ENCODE measurements at places on chromosomes 12 and 14.

DNA sequence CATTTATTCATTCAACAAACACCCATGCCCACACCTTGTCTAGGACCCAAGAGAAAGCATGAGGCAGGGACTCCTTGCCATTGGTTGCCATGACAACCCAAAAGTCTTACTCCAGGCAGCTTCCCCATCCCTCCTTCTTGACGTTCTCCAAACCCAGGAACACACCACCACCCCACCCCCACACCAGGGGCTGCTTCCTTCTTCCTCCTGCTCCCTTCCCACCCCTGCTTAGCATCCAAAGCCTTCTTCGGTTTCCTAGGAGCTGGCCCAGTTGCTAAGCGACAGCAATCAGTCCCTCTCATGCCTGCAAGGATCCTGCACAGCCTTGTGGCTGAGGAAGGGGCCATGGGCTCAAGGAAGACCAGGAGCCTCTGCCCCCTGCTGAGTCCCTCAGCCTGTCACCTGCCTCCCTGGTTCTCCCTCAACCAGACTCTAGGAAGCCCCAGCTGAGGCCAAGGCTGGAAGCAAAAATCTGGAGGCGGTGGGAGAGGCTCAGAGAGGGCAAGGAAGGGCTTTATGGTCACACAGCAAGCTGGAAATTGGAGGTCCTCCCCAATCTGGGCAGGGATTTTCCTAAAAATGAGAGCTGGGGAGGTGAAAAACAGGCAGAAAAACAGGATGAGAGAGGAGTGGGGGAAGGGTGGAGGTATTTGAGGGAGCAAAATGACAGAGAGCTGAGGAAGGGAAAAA is 15.4 kb downstream of the RASAL1 start:
- DNase-seq = no peak

- DNase-seq = peak; percentile 4
These were observed at the start of gene TSHR for GRCh38 chr14:80955416-80955941. TSS of gene TSHR (plus strand) at chr14:80955621. CDS start at chr14:80955681, 60 bp downstream.

DNA sequence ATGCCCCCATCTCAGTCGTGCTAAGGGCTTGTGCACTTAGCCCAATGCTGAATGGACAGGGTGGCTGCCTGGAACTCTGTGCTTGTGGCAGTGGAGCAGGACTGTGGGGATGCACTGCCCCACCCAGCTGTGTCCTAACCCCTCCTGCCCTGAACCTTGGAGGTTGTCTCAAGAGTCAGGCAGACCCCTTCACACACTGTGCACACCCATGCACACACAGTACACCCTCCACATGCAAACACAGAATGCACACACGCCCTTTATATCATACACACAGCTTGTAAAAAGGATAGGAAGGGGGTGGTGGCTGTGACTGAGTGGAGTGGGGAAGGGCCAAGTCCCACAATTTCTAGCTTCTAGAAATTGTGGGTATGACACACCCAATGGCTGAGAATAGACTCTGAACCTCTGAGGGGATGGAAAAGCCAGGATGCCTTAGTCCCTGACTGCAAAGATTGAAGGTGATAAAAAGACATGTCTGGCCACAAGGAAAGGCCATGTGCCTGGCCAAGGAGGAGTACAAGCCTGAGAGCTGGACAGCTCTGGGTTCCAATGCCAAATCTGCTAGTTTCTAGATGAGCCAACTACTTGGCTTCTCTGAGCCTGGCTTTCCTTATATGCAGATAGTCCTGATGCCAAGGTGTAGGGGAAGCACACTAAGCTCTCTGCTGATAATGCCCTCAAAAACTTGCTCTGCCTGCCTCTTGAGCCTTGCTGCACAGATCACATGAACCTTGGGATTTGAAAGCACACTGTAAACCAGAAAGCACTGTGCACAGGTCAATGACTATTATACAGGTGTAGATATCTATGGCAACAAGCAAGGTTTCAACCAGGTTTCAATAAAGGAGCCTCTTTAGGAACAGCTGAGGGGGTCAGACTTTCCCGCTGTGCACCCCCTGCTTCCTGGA is 8.4 kb downstream of the KRT8 start:
- no peak for DNase-seq

GRCh38 chr14:50056435-50056834 is 59.9 kb downstream of the VCPKMT start:
- no peak for DNase-seq

DNA sequence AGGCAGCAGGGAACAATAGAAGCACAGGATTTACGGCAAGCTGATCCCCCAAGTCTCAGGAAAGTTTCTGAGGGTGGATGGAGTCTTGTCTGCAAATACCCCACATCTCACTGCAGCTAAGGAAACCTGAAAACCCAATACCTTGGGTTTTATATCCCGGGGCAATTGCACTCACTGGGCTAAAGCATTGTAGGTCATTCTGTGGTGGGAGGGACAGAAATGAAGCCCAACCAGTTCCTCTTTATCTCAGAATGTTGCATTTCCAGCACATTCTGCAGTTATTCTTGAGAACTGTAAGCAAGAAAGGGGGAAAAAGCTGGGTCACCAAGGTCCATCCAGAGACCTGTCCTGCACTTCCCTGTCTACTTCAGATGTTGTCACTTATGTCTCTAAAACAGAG is 39.8 kb downstream of the C12orf42 start:
- no peak for DNase-seq

DNA sequence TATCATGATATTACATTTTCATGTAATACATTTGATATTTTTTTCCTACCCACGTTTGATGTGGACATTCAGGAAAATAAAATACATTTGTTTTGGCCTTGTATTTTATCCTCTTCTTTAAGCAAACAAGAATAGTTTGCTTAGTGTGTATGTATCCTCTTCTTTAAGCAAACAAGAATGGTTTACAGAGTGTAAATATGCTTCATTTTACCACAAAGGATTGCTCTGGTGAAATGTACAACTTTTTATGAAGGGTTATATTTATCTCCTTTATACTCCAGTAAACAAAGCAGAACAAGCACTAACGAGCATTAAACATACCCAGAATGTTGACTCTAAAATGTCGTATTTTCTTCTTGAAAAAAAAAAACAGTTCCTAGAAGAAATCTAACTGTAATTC is 244.7 kb downstream of the KCNH5 start:
- no peak for DNase-seq

GRCh38 chr12:108696111-108696995 is 35.0 kb downstream of the CORO1C start:
- DNase-seq = no peak

DNA sequence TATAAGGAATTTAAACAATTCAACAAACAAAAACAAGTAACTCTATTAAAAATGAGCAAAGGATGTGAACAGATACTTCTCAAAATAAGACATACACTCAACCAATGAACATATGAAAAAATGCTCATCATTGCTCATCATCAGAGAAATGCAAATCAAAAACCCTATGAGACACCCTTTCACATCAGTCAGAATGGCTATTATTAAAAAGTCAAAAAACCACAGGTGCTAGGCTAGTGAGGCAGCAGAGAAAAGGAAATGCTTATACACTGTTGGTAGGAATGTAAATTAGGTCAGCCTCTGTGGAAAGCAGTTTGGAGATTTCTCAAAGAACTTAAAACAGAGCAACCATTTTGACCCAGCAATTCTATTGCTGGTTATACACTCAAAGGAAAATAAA is 52.0 kb downstream of the NAV3 start:
- no peak for DNase-seq

GRCh38 chr12:38157274-38157932 is 159.2 kb upstream of the ALG10B start:
- DNase-seq = no peak

DNA sequence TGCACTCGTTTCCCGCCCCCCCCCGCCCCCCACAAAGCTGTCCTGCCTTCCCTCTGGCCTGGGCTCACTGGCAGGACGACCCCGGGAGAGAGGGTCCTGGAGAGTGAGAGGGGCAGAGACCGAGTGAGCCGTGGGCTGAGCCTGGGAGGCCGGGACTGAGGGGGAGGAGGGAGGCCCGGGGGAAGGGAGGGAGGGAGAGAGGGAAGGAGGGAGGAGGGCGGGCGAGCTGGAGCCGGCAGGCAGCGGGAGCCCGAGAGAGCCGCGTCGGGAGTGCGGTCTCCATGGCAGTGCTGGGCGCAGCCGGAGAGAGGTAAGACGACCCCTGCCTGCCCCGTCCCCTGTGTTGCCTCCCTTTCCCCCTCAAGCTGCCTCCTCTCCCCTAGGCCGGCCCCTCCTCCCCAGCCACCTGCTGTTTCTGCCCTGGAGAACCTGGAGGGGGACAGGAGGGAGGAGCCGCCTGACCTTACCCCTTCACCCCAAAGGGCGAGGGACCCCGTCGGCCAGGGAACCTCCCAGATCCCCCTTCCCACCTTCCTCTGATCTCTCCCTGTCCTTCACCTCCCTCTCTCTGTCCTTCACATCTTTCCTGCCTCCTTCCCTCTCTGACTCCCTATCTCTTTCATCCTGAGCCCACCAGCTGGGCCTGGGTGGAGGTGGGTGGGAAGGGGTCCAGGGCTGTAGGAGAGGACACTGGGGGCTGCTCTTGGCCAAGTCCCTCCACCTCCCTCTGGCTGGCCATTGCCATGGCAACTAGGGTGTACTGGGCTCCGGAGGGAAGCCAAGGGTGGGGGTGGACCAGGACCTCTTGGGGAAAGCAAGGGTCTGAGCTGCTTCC is at the start of gene GPR162:
Gene GPR162, plus strand, starts transcription at position 231 of the 835 bp plus-strand sequence. CDS start 2,078 bp downstream, outside the sequence.
- DNase-seq = peak; percentile 72

DNA sequence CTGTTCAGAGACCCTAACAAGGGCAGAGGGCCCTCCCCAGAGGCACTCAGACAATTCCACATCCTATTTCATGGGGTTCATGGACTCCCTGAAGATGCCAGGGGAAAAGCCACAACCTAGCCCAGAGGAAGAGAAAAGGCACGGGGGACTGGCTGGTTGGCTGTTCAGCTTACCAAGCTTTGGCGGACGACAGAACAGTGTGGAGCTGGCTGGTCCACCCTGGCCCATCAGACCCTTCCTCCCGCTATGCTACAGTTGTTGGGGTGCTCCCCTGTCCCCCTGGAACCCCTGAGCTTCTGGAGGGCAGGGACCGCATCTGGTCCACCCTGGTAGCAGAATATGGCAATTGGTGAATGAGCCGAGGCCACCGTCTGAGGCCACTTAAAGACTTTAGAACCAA is 6.3 kb downstream of the TESC start:
- no peak for DNase-seq

- no peak for DNase-seq
These were observed 127.2 kb upstream of the RGS6 start for GRCh38 chr14:71804992-71805391.

- no peak for DNase-seq
These were observed 55.8 kb downstream of the DAD1 start for GRCh38 chr14:22533057-22533704.

GRCh38 chr12:98591209-98591608 is 2.3 kb upstream of the SLC25A3 start:
- no peak for DNase-seq

All from heart right ventricle (tissue), 16 donors.